Naive thymus-derived CD4-positive, alpha-beta T cell (primary cell): ENCODE measurements at places on chromosomes 5 and 9.

- no peak for DNase-seq
These were observed 64.1 kb upstream of the CXCL14 start for GRCh38 chr5:135642934-135643333.

- DNase-seq = no peak
These were observed 116.1 kb downstream of the NRG2 start for GRCh38 chr5:139926797-139927503.

DNA sequence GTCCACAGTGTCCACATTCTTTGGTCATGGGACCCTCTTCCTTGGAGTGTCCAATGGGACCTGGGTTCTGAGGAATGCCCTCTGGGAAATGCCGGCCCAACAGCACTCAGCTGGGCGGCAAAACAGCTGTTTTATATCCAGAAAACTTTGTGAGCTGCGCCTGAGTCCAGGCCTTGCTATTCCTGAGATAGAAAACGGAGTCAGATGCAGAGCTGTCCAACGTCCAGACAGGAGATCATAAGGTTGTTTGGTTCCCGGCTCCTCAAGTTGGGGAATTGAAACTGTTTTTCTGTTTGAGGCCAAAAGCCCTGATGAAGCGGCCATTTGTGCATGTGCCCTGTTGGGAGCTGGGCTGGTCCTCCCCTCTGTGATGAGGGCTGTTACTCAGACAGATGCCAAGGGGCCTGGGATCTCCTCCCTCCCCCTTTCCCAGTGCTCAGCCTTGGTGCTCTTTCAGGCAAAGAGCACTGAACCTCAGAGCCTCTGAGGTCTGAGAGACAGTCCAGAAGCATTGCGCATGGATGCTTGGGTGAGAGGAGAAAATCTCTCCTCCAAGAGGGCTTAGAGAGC lies 66.6 kb upstream of the GARNL3 start:
- DNase-seq = no peak

GRCh38 chr5:179698935-179699615 lies at the start of gene CANX:
TSS of gene CANX (plus strand) at chr5:179698967. CDS start at chr5:179705682, 6,715 bp downstream.
- no peak for DNase-seq

GRCh38 chr5:78129597-78129996 lies 164.9 kb downstream of the AP3B1 start:
- DNase-seq = no peak

- no peak for DNase-seq
These were observed 1.1 kb upstream of the FGF10 start for GRCh38 chr5:44390351-44390750.

DNA sequence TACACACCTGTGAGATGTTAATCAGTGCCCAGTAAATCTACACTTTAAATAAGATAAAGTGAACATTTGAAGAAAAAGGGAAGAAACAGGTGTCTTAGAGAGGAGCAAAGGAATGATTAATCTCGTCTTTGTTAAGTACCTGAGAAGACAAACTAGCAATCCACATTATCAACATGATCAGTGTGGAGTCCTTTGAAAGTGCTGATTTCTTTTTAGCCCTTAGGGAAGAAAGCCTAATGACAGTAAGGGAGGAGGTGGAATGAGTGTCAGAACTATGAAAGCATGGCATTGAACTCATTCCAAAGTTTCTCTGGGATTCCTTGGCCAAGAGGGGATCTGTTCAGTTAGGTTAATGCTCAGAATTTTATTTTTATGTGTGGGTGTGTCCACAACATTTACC lies 1109.0 kb upstream of the ACO1 start:
- DNase-seq = no peak

DNA sequence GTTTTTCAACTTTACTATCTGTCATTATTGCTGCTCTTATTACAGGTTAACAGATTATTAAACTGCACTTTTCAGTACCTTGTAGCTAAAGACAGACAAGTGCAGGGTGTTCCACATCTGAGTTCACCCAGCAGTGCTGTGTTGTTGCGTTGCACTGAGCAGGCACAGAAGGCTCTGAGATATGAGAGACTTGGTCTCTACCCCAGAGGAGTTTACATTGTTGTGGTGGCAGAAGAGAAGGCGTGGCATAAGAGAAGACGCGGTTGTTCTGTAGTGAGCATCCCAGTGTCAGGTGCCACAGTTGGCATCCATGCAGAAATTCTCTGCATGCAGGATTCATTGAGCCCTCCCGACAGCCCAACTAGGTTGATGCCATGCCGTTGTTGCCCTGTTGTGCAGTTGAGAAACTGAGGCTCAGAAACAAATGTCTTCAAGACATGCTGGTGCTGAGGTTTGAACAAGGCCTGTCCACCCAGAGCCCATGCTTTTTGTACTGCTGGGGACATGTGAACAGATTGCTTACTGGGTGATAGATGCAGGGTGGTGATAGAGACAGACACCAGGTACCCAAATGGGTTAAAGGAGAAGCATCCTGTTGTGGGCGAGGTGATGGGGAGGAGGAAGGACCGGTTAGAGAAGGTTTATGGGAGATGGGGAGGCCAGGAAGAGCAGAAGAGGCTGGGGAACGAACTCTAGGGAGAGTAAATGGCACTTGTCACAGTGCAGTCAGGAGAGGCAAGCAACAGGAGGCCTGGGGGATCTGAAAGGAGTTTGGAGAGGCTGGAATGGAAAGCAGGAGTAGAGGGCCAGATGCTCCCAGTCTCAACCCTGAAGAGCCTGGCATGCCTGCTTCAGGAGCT lies 8.2 kb downstream of the ABL1 start:
- DNase-seq = no peak

DNA sequence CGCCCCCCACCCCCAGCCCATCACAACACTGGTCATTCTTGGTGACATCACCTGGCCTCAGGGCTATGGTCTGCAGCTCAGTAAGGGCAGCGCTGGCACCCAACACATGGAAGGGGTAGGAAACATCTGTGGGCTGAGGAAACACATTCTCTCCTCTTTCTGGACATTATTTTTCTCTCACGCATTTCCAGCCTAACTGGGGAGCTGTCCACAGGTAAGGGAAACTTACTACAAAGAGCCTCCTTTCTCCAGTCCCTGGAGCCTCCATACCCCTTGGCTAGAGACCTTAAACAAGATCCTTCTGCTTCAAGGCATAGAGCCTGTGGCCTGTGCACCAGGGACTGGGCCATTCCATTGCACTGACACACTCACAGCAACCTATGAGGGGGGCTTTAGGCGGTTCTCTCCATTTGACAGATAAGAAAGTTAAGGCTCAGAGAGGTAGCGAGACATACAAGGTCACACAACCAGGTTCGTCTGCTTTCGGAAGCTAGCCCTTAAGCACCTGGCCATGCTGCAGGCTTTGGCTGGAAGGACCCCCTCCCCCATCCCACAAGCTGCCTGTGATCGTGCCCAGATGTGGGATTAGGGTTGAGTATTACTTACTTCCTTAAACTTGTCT lies 40.7 kb downstream of the CXXC5 start:
- no peak for DNase-seq

GRCh38 chr9:18866121-18866831 lies 166.7 kb downstream of the SAXO1 start:
- no peak for DNase-seq

DNA sequence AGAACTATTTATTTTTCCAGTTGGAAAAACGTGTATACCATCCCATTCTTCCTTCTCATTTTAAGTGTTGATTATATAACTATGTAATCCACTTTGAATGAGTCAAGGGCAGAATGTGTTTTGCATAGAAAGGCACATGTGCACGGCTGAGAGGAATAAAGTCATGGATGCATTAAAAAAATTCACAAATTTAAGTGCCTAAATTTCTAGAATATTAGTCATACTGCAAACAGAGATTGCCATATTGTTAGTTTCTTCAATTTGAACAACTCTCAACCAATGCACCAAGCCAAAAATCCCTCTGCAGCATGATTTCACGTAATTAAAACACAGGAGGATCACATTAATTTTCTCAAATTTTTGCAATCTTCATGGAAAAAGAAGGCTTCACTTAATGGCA lies 166.3 kb downstream of the MPDZ start:
- DNase-seq = no peak
